ENCODE measurements at places on chromosomes 11 and 22.

DNA sequence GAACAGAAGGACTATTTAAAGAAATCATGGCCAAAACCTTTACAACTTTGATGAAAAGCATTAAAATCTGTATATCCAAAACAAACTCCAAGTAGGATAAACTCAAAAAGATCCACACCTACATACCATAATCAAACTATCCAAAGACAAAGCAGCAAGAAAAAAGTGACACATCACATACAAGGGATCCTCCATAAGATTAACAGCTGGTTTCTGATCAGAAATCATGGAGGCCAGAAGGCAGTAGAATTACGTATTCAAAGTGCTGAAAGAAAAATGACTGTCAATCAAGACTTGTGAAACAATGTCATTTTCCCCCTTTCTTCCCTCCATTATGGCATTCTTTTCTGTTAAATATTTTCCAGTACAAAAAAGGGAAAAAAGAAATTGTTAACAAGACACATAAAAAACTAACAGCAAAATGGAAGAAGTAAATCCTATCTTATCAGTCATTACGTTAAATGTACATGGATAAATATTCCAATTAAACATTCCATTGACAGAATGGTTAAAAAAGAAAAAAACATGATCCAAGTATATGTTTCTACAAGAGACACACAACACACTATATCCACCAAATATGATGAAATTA is 34.2 kb upstream of the ARHGAP32 start:
- DNase-seq: no peak

DNA sequence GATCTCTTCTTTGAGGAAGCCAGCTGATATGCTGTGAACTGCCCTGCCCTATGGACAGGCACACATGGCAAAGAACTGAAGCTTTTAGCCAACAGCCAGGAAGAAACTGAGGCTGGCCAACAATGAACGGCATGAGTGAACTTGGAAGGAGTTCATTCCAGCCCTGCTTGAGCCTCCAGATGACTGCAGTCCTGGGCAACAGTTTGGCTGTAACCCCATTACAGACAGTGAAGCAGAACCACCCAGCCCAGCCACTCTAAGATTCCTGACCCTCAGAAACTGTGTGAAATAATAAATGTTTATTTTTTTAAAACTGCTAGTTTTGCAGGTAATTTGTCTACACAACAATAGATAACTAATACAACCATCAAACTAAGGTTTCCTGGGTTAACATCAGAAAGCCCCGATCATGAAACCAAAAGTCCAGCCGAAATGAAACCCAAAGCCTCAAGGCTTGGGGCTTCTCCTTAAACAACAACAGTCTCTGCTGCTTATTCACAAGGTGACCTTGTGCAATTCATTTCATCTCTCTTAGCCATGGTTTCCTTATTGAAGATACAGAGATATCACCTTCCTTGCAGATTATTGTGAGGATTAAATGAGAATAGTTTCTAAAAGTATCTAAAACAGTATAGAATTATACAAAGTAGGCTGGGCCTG is 31.4 kb downstream of the PAK1 start:
- DNase-seq: no peak

- no peak for DNase-seq
Observed at GRCh38 chr22:39206491-39206890, 38.3 kb downstream of the PDGFB start.

- no peak for DNase-seq
Observed at GRCh38 chr22:38162881-38163843, 18.5 kb downstream of the PLA2G6 start.

DNA sequence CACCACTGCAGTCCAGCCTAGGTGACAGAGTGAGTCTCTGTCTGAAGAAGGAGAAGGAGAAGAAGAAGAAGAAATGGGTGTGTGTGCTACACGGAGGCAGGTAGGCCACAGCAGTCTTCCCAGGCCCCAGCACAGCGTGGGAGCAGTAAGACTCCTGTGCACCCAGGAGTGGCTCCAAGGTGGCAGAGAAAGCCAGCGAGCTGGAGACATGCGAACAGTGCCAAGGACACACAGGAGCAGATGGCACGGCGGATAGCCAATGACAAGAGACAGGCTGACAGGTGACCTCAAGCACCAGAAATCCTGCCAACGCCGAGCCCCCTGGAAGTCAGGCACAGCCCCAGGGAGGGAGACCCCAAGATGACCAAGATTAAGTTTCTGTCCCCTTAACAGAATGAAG is 9.0 kb upstream of the SCGB1A1 start:
- no peak for DNase-seq

DNA sequence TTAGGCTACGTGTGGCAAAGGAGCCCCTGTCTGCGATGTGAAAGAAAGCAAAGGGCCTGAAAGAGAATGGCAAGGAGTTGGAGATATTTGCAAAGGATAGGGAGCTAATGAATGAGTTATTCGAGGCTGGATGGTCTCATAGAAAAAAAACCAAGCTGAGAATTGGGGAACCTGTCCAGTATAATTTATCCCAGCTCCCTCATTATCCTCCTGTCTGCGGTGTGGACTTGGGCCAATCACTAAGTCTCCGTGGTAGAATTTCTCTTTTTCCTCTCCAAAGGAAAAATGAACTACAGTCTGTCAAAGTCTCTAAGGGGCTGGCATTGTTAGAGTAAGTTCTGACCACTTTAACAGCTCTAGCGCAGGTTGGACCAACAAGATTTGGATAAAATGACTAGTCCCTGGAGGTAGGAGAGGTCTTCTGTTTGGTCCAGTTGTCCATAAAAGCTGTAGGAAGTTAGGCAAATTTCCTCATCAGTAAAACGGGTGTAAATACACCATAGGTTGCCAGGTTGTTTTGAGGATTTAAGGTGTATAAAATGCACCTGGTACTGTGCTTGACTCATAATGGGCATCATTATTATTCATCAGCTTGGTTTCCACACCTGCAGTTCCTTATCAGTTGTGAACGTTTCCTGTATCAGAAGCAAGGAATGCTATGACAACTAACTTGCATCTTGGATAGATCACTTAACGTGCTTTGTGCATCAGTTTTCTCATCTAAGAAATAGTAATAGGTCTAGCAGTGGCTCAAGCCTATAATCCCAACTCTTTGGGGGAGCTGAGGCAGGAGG is 10.3 kb upstream of the CDON start:
- no peak for DNase-seq

DNA sequence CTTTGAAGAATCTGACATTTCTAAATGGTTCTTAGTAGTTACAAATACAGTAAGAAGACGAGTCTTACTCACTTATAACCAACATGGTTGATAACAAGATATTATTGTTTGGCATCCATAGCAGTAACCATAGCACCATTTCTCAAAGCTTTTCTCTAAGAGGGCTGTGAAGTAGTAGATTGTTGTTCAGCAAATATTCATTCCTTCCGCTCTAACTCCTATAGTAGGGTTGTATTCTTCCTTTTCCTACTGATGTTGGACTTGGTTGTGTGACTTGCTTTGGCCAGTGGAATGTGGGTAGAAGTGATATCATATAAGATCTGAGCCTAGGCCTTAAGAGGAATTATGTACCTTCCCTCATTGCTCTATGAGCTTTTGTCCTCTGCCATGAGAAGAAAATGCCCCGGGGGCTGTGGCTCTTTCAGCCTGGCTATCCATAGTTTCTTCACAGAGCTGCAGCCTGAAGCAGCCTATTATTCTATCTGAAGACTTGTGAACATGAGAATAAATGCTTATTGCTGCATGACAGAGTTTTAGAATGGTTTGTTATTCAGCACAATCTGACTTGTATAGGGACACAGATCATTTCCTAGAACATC is 28.9 kb upstream of the ZBED5 start:
- no peak for DNase-seq

- DNase-seq: no peak
Observed at GRCh38 chr11:44399968-44400367, 90.0 kb upstream of the ALX4 start.

GRCh38 chr11:89161949-89162348 is 15.7 kb upstream of the TYR start:
- DNase-seq: no peak

- no peak for DNase-seq
Observed at GRCh38 chr11:67227726-67228125, 38.5 kb upstream of the GRK2 start.

GRCh38 chr11:7511401-7511800 is 2.4 kb upstream of the PPFIBP2 start:
- peak; percentile 71 for DNase-seq

- no peak for DNase-seq
Observed at GRCh38 chr11:128628686-128629085, 41.3 kb upstream of the ETS1 start.

GRCh38 chr11:103013421-103013820 is 57.9 kb upstream of the MMP13 start:
- no peak for DNase-seq

DNA sequence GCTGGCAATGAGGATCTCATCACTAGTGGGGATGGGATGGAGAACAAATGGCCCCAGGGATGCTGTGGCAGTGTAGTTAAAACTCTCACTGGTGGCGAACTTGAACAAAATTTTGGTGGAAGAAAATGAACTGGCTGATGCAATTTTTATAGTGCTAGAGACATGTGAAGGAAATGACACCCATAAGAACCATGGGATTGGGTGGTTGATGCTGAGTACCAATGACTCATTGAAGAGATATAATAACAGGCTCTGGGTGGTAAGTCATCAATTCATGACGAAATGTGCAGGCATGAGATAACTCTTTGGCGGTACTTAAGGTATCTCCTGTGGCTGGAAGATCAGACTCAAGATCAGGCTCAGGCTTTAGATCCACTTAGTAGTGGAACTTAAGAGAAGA is 172.9 kb upstream of the DDI1 start:
- no peak for DNase-seq

GRCh38 chr11:57901278-57901677 is 122.4 kb upstream of the OR9Q1 start:
- DNase-seq: no peak

DNA sequence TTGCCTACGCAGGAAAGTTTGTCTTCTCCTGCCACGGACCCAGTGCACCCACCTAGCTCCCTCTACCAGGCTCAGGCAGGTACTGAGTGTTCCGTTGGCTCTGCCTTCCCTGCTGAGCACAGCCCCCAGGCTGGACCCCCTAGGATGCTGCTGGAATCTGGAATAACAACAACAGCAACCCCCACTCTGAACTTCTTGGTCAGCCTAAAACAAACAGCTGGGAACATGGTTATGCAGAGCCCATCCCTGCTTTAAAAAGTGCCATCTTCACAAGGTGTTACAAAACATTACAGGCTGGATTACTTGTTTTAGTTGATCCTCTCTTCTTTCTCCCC is 1.8 kb downstream of the OPCML start:
- no peak for DNase-seq

DNA sequence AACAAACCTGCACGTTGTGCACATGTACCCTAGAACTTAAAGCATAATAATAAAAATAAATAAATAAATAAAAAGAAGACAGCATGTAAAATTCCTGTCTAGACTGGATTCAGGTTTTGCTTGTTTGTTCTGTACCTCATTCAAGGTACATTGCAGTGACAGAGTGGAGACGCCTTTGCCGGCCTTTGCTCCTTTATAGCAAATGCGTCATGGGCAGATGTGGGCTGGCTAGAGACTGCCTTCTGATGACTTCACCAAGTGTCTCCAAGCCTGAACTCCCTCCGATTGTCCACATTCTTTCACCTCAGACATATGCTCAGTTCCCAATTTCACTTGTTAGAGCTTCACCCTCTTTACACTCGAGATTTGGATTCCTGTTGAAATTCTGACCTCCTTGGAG is 147.8 kb upstream of the ARHGAP20 start:
- no peak for DNase-seq

GRCh38 chr22:46848197-46848596 is 85.7 kb downstream of the TBC1D22A start:
- no peak for DNase-seq
